ENCODE measurements at places on chromosomes 7 and 10.
A peak's percentile ranks its signal among the peaks of the same experiment; 100 is the strongest.

GRCh38 chr7:54814401-54814800, 55.4 kb upstream of the SEC61G start:
- DNase-seq = no peak

DNA sequence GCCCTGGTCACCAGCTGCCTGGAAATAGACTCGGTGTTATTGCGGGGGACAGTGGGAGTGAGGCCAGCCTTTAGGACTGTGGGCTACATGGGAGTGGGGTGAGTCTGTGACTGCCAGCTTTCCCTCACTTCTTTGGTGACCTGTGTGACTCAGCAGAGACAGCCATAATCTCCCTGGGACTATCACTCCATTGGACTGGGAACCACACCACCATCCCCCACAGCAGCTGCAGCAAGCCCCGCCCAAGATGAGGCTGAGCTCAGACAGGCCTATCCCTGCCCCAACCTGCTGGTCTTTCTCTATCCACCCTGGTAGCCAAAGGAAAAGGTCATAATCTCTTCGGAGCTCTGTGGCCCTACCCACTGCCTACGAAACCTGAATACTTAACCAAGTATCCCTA, 263.2 kb downstream of the FZD1 start:
- peak; percentile 45 for DNase-seq

GRCh38 chr7:141709318-141709717, 1.2 kb downstream of the WEE2 start:
- DNase-seq = no peak

DNA sequence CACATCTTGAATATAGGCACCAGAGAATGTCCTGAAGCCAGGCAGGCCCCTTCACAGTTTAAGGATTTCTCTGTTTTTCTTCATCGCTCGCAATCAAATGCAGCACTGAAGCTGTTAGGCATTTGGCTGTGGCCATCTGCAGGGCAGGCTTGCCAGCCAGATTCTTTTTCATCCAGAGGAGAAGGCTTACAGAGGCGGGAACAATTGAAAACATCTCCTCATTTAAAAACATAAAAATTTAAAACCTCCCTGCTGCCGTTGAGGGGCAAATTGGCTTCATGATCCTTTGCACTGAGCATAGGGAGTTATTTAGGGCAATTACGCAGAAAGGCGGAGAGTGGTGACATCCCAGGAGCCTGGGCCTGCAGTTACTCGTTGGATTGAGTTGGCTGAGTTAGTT, 500.0 kb downstream of the TYW1 start:
- DNase-seq = no peak

DNA sequence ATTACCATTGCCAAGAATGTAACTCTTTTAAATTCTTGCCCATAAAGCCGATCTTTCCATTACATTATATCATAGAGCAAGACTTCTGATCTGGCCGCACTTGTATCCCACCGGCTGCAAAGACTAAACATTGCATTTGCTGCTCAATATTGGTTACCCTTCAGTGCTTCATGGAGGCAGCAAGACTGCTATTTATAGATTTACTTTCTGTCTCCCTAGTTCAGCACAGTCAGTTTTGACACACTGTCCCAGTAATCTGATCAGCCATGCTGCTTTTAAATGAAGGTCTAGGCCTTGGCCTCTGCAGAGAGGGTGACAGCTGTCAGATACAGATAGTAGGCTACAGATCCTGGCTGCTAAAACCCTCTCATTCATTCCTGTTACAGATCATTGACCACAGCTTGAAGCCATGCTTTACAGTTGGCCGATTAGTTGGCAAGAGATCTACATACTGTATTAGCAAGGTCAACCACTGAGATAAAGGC, 562.6 kb upstream of the GALNT17 start:
- DNase-seq = no peak

- peak; percentile 13 for DNase-seq
Measured at GRCh38 chr7:84271543-84271942, 77.0 kb upstream of the SEMA3A start.

- DNase-seq = no peak
Measured at GRCh38 chr10:106083572-106083971, 1080.9 kb downstream of the SORCS1 start.

- no peak for DNase-seq
Measured at GRCh38 chr7:21946222-21946709, 567 bp upstream of the CDCA7L start.

- no peak for DNase-seq
Measured at GRCh38 chr10:18486438-18486837, 164.9 kb downstream of the NSUN6 start.

DNA sequence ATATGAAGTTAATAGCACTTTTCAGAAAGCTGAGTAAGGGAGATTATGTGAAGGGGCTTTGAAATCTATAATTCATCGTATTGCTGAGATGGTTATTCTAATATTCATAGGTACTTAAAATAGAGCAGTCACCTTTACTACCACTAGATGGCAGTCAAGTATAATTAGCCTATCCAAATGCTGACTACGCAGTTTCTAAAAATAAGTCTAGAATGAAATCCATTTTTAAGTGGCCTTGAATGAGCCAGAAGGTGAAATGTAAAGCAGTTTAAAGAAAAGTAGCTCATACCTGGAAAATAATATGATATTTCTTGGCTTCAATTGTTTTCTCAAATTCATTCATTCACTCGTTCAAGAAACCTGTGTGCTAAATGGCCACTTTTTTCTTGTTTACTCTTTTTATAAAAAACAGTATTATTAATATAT, 1277.1 kb downstream of the GATA3 start:
- DNase-seq = peak; percentile 71

DNA sequence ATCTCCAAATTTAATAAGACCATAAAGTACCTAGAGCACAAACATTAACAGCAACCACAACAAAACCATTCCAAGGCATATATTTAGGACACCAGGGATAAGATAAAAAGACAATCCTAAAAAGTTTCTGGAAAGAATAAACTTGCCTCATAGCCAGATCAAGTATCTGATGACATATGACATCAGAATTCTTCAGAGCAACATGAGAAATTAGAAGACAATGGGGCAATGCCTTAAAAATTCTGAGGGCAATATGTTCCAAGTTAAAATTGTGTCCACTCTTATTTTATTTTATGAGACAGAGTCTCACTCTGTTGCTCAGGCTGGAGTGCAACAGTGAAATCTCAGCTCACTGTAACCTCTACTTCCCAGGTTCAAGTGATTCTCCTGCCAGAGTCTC, 2.8 kb downstream of the EFCAB10 start:
- no peak for DNase-seq

- no peak for DNase-seq
Measured at GRCh38 chr7:106100863-106101629, 11.1 kb downstream of the SYPL1 start.

DNA sequence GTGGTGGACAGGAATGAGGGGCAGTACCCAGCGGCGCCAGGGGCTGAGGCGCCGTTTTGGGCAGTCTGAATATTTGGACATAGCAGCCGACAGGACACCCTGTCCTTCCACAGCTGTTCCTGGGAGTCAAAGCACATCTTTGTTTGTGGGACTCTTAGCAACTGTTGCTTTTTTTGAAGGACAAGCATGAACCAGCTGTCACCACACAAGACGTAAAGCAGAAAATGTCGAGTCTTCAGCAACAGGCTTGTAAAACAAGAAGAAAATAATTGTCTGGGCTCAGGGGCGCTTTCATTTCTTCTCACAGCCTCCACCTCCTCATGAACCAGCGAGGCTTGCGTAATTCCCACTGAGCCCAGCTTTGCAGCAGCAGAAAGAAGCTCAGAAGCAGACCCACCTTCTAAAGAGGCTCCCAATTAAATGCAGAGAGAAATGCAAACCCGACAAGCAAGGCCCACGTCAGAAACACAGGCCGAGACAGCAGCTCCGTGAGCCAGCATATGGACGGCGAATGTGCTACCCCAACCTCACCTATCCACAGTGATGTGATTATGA, 68.9 kb upstream of the DNAAF5 start:
- peak; percentile 29 for DNase-seq

- DNase-seq = no peak
Measured at GRCh38 chr7:23254051-23254681, 7.6 kb downstream of the GPNMB start.

- peak; percentile 49 for DNase-seq
Measured at GRCh38 chr10:5549462-5550249, 24.9 kb downstream of the CALML3 start.

Data from DMS53 (cell line).